ENCODE measurements at places on chromosomes 3 and 15. TPM values are rescaled to one million over a fixed set of nuclear protein-coding genes. Genes with fewer than 3 reads are reported as not detected.

DNA sequence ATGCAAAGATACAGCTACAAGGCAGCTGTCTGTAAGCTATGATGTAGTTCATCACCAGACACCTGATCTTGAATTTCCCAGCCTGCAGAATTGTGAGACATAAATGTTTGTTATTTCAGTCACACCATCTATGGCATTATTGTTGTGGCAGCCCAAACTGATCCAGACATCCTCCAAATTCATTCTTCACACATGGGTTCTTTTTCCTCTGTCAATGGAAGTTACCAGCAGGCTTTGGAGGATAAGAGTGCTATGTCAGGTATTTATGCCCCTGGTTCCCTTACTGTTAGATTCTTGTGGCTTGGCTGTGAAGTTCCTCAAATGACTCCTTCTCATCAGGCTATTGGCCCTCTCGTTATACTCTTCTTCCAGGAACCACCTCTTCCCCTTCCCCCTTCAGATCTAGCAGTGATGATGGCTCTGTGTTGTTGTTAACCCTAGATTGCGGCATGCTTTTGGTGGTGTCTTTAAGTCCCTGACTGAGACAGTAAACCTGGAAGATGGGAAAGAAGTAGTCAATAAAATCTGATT lies 91.0 kb upstream of the CHMP2B start:
- DNase-seq = no peak

DNA sequence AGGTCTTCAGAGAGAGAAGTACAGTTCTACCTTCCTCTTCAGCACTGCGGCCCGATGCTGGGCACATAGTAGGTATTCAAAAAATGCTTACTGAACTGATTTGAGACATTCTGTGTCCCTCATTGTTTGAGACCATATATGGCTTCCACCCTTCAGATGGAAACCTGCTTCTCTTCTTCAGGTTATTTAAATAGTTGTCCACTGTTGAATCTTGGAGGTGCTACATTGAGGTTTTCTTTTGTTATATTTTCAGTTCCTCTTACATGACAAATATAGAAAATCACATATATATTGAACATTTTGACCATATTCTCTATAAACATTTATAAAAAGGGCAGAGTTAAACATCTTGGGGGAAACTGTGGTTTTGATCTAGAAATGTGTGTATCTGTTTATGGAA lies 200.2 kb upstream of the LRRC3B start:
- no peak for DNase-seq

GRCh38 chr3:197942956-197943556 lies 6.9 kb upstream of the RPL35A start:
- no peak for DNase-seq

- DNase-seq = no peak
Observed at GRCh38 chr15:67079361-67079760, 14.0 kb downstream of the SMAD3 start.

Gene CASR
- total RNA-seq = 0.74 TPM

- no peak for DNase-seq
Observed at GRCh38 chr3:111315930-111316587, 225.9 kb upstream of the CD96 start.

Gene DLEC1
- total RNA-seq = 0.42 TPM

DNA sequence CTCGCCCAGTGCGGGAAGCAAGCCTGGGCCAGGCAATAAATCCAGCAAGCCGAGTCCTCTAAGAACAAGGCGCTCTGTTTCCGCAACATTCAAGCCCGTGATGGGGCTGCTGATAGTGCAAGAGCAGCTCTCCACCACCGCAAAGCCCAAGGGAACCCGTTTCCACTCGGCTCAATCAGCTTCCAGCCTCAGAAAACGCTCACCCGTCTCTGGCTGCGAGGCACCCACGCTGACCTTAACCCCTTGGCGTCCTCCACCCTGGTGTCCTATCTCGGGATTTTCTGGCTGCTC lies 17.8 kb downstream of the SPATA12 start:
- no peak for DNase-seq

DNA sequence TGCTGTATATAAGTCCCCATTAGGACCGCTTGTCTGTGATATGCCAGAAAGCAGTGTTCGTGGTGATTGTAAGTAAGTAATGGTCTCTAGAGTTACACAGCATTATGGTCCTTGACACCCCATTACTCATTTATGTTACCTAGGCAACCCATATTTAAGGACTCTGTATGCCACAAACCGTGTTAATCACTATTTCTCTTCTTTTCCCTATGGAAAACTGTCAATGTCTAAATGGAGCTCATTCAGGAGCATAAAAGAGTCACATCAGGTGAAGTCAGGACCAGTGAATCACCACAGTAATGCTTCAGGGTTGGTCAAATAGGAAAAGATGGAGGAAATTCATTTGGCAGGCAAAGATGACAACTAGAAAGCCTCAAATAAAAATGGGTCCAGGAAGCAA lies 146.6 kb upstream of the PEX5L start:
- no peak for DNase-seq

Gene GADL1
- total RNA-seq = 2.3 TPM

GRCh38 chr15:80015156-80015555 lies 44.2 kb upstream of the BCL2A1 start:
- no peak for DNase-seq

DNA sequence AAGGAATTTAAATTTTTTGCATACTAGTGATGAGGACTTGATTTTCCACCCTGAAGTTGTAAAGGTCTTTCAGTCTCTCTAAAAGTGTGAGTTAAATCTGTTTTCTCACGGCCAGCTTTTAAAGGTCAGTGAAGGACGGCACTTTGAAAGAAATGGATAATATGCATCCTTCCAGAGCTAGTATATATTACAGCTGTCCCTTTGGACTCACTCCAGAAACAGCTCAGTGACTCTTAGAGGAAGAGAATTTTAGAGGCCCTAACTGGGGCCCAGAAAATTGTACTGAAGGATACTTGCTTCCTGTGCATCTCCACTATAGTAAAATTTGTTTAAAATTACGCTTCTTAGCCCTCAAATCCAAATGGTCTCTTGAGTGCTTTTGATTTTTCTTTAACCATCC lies 41.6 kb downstream of the PIK3CA start:
- DNase-seq = peak; percentile 71

DNA sequence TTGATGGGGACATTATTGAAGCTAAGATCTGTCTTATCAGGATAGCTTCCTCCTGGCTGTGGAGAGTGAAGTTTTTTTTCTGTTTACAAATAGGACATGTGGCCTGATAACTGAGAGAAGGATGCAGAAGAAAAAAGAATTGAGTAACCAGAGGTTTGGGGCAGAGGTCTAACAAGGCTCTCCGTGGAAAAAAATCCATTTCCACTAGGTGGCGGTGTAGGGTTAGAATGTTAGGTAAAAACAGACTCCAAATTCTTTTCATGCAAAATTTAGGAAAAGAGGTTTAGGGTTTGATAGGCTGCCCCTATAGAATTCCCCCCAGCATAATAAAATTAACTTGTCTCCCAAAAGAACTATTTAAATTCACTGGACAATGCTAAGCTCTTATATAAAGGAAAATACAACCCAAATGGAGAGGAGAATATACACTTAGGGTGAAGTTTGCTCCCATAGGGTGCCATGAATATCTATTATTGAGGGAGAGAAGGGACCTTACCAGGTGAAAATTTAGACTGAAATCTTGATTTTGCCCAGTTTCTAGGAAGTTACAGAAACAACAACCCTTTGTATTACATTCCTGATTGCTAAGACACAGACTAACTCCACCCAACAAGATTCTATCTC lies 1560.4 kb downstream of the OTOL1 start:
- DNase-seq = no peak

Gene PP2D1
- total RNA-seq = not detected

DNA sequence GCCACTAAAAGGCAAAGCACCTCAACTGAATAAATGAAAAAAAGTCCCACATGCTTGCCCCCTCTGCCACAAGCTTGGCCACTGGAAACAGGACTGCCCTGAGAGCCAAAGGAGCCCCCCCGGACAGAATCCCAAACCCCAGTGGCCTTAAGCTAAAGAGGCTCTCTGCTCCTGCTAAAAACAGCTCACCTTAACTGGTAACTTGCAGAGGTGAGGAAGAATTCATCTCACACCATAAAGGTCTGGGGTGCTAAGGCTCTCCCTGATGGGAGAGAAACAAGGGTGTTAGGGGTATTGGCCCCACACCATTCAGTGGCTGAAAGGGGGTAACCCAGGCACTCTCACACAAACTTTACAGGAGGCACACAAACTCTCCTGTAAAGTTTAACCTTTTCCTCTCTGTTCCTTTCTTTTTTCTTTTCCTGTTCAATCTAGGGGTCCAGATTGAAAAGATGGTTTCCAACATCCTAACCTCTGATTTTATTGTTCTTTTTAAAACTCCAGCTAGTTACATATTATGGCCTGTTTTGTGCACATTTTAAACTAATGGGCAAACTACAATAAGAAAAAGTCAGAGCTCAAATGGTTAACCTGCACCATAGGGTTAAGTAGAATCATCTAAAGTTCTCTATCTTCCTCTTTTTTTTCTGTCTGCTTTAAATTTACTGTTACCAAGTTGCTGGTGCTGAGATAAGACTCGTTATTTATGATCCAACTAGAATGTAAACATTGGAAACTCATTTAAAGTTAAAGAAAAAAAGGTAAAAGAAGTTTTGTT lies 19.9 kb downstream of the TRANK1 start:
- no peak for DNase-seq

- no peak for DNase-seq
Observed at GRCh38 chr3:159887168-159887567, 101.5 kb upstream of the IL12A start.

DNA sequence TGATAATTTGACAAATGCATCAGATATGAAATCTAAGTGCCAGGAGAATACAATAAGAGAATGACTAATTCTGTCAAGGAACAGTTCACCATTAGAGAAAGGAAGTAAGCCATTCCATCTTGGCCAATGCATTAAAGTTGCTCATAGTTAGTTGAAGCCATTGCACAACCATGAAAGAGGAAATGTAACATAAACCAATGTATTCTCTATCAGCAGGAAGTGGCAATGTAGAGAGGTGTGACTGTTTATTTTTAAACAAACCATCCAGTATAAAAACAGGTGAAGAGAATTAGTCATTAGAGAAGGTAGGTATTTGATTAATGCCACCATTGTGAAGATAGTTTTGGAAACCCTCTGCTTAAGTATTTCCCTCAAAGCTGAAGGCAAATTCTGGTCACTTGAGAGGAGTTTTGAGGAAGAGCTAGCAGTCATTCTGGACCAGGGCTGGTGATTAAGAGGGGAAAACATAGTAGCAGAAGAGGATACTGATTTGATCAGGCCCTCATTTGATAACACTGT lies 10.7 kb upstream of the ANXA2 start:
- no peak for DNase-seq

Gene NUP210
- 3.3 TPM for total RNA-seq

Gene FRG2C
- not detected for total RNA-seq

- DNase-seq = no peak
Observed at GRCh38 chr15:63091679-63092446, 29.8 kb upstream of the LACTB start.

DNA sequence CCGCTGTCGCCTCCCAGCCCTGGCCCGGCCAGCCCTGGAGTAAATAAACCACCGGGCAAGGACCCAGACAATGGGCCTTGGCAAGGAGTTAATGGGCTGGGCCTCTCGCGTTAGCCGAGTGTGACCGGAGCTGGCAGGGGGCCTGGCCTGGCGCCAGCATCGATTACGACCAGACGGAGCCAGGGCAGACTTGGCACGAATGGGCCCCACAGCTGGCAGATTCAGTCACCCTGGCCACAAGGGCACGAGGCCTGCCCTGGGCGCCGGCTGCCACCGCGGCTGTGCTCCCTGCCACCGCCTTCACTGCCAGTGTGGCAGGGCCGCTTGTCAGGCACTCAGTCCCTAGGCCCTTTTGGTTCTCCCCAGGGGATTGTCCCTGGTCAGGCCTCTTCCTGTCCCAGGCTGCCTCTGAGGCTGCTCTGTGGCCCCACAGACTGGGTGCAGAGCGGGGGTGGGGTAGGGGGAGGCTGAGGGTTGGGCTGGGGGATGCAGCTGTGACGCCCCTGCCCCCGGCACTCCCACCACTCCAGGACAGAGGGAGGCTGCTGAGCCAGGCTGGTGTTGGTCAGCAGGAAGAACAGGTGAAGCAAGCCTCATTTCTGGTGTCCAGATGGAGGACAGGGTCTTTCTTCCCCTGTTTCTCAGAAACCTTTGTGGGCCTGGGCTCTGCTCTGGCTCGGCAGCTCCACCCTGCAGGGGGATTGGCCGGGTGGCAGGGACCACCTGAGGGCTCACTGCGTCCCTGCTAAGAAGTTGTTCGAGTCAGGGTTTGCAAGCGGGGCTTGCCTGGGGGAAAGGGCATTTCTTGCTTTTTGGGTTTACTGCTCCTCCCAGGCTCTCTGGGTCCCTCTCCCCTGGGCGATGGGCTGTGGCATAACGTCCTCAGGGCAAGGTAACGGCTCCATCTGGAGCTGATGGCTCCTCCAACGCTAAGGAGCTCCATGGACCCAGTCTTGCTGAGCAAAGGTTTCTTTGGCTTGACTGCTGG lies 30.5 kb upstream of the SRP14 start:
- peak; percentile 43 for DNase-seq

All from urinary bladder (tissue), 4 donors.